ENCODE measurements at places on chromosomes 11 and 22.

DNA sequence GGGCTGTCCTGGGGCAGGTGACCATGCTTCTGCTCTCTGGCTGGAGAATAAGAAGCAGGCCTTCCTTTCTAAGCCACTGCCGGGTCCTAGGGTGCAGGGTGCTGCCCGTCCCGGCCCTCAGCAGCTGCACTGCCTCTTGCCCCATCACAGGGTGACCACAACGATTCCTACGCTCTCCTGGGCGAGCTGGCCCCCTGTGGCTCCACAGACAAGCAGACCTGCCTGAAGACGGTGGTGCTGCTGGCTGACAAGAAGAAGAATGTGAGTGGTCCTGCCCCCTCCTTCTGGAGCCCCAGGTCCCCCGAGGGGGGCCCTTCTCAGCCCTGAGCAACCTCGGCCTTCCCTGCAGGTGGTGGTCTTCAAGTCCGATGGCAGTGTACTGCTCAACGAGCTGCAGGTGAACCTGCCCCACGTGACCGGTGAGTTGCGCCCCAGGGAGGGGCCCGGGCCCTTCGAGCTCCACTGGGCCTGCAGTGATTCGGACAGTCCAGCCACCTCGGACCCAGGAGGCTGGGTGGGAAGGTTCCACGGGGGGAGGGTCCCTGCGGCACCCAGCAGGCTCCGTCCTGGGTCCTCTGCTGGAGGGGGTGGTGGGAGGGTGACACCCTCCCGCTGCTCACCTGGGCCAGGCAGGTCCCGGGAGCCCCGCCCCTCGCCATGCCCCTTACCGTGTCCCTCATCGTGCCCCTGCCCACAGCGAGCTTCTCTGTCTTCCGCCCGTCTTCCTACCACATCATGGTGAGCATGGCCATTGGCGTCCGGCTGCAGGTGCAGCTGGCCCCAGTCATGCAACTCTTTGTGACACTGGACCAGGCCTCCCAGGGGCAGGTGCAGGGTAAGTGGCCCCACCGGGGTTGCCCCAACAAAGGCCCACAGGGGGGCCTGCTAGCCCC, 8.3 kb downstream of the MUC2 start:
- no peak for DNase-seq

DNA sequence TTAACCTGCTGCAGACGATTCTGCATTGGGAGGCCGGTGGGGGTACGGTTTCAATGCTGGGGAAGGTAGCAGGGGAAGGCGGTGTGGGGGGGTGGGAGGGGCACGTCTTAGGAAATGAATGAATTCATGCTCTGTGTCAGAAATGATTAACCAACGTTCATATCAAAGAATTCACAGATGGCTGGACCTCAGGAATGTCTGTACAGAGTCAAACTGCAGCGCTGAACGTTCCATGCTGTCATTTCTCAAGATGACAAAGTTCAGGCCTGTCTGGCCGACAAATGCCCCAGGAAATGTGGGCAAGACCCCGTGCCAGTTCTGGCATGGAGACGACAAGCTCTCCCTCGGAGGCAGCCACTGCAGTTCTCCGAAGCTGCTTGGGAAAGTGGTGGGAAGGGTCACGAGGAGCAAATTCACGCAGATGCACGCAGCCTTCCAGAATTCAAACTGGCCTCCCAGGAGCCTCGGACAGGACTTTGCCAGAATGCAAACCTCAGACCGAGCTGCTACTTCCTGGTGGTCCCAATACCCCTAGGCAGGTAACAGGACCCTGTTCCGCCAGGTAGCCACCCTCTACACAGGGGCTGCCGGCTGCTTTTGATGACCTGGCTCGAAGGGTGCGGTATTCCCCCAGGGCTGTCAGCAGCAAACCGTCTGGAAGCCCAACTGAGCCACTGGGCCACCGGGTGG, 81.5 kb downstream of the TRMU start:
- DNase-seq: no peak

DNA sequence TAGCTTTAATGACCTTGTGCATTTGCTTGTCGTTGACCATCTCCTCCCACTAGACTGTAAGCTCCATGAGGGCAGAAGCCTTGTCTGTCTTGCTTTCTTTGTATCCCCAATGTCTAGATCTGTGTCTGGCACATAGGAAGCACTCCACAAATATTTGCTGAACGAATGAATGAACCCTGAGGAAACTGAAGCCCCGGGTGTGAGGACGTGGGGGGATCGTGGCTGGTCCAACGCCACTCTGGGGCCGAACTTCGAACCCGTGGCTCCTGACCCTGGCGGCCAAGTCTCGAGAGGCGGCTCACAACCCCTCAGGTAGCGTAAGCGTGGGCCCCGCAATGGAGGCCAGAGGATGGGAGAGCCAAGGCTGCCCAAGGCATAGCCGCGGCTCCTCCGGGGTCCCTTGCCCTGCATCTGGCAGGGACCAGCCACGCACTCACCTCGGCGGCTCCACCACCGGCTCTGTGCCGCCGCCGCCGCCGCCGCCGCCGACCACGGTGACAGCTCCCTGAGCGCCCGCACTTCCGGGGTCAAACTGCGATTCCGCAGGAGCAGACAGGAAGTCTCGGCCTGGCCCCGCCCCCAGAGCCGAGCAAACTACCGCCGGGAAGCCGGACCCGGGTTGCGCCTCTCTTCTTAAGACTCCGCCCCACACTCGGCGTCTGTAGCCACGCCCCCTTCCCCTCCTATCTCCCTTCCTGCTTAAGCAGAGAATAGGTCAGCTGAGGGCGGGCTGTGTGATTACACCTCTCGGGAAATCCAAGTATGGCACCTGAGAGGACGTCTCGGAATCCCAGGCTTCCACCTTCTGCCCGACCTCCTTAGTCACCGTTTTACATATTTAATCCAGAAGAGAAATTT, at the start of gene ASCC2:
Gene ASCC2 (minus strand): TSS at position 534 of the 858 bp plus-strand sequence. CDS start 5,949 bp downstream, outside the sequence.
- DNase-seq: peak; percentile 98

GRCh38 chr11:44120169-44120568, 24.7 kb downstream of the EXT2 start:
- no peak for DNase-seq

- DNase-seq: no peak
Measured at GRCh38 chr11:67544616-67545242, 21.5 kb upstream of the CABP2 start.

DNA sequence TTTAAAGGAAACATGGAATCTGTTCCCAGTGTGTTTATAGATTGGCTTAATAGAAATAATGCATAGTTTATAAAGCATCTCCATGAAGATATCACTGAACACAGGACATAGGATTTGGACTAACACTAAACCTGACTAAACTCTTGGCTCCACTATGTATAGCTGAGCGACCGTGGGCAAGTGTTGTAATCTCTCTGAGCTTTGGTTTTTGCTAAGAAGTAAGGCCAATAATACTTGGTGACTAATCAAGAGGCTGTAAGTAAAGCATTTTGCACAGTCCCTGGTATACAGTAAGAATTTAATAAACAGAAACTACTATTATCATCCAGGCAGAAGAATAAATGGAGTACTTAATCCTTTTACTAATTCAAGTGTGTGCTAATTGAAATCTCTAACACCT, 125.5 kb upstream of the MTMR2 start:
- no peak for DNase-seq
